Upper lobe of right lung (tissue), 1 donor: ENCODE measurements at places on chromosomes 1 and 21. TPM values are rescaled to one million over a fixed set of nuclear protein-coding genes. Genes with fewer than 3 reads are reported as not detected.
A peak's percentile ranks its signal among the peaks of the same experiment; 100 is the strongest.

DNA sequence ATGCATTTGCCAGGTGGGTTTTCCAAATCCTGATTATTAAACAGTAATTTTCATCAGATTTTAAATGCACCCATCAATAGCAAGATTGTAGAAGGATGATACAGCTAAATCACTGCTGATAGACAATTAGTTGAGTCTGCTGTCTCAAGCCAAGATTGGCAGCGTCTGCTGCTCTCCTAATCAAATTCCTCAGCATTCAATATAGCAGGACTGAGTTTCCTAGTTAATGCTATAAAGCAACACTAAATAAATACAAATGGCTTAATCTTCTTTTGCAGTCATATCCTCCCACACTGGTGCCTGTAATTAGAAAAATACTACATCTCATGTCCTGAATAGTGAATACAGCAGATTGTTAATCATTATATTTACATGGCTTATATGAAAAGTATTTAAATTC, 1028.8 kb downstream of the ADGRL2 start:
- no peaks in the 10 kb centered on the region for H3K4me1 ChIP-seq
- no peaks in the 10 kb centered on the region for H3K27me3 ChIP-seq
- DNase-seq: no peak
- no peak overlapping the region for H3K27ac ChIP-seq
- no peak overlapping the region for H3K4me3 ChIP-seq

DNA sequence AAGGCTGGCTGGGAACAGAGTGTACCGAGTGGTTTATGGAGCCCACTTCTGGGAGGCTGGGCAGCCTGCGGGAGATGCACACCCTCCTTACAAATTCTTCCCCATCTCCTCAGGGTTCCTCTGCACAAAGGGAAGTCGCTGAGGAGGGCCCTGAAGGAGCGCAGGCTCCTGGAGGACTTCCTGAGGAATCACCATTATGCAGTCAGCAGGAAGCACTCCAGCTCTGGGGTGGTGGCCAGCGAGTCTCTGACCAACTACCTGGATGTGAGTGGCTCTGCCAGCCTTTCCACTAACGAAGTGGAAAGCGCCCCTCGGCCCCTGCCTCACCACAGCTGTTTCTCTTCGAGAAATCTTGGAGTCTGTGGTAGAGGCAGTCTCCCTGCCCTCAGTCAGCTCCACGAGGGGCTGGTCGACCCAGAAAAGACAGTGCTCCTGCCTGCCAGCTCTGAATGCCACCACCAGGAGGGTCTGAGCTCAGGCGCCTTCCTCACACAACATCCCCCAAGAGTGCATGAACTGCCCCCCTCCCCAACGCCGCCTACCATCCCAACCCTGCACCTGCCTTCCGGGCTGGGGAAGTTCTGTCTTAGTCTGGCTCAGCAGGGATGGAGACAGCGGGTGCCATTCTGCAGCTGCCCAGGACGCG, 31.8 kb downstream of the PROK1 start:
- H3K4me1 ChIP-seq: peaks cover 18% of the 10 kb centered on the region
- no peaks in the 10 kb centered on the region for H3K27me3 ChIP-seq
- peak; percentile 81 for DNase-seq
- H3K36me3 ChIP-seq: no peaks in the 10 kb centered on the region

- H3K36me3 ChIP-seq: no peaks in the 10 kb centered on the region
- H3K4me3 ChIP-seq: no peak overlapping the region
- no peaks in the 10 kb centered on the region for H3K27me3 ChIP-seq
- no peaks in the 10 kb centered on the region for H3K4me1 ChIP-seq
- DNase-seq: no peak
- no peak overlapping the region for H3K27ac ChIP-seq
Observed at GRCh38 chr1:172460887-172461315, 17.0 kb upstream of the PIGC start.

DNA sequence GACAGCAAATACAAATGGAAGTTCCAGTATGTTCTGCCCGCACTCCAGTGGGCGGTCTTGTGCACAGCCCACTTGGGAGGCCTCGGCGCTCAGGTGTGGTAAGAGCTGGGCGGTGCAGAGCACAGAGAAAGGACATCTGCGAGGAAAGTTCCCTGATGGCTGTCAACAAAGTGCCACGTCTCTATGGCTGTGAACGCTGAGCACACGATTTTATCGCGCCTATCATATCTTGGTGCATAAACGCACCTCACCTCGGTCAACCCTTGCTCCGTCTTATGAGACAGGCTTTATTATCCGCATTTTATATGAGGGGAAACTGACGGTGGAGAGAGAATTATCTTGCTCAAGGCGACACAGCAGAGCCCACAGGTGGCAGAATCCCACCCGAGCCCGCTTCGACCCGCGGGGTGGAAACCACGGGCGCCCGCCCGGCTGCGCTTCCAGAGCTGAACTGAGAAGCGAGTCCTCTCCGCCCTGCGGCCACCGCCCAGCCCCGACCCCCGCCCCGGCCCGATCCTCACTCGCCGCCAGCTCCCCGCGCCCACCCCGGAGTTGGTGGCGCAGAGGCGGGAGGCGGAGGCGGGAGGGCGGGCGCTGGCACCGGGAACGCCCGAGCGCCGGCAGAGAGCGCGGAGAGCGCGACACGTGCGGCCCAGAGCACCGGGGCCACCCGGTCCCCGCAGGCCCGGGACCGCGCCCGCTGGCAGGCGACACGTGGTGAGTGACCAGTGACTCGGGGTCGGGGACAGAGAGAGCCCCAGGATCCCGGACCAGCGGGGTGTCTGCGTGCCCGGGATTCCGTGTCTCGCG, at the start of gene IL12RB2:
TSS of gene IL12RB2 (plus strand) at position 623 of the 810 bp plus-strand sequence. CDS start 12,496 bp downstream, outside the sequence.
- H3K4me1 ChIP-seq: no peaks in the 10 kb centered on the region
- no peak within 1 kb of the TSS for H3K27ac ChIP-seq
- H3K4me3 ChIP-seq: peak within 1 kb of the TSS; percentile 46

- peaks cover 31% of the 10 kb centered on the region for H3K4me1 ChIP-seq
- peak overlapping the region; percentile 85 for H3K27ac ChIP-seq
- H3K27me3 ChIP-seq: no peaks in the 10 kb centered on the region
- peak overlapping the region; percentile 97 for H3K4me3 ChIP-seq
Observed at GRCh38 chr1:180632326-180633056, 669 bp downstream of the XPR1 start.

DNA sequence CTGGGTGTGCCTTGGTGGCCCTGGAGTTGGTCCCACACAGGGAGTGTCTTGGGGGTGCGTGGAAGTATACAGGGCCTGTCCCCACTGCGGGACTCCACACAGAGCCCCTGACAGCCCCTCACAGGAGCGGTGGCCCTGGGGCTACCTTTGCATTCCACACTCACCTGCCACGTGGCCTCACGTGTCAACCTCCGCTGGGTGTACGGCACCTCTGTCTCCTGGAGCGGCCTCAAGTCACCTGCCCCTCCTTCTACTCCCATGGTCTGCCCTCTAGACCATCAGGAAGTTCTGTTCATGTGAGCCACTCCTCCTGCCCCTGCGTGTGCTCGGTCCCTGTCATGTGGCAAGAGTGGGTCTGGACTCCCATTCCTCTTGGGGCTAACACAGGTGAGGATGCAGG, 58.6 kb downstream of the FAAP20 start:
- no peak overlapping the region for H3K4me3 ChIP-seq
- no peaks in the 10 kb centered on the region for H3K36me3 ChIP-seq
- peak; percentile 62 for DNase-seq
- H3K4me1 ChIP-seq: peaks cover 46% of the 10 kb centered on the region
- H3K27ac ChIP-seq: peak overlapping the region; percentile 88

DNA sequence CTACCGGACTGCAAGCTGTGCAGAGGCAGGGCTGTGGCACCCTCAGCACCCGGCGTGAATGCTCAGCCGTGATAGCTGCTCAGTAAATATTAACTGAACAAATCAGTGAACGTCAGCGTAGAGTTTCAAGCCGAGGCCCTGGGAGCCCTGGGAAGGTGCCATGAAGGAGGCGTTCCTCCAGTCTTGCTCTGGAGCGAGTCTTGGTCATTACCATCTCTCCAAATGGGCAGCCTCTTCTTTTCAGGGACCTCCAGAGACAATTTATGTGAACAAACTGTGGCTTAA, 449.2 kb downstream of the CAMTA1 start:
- no peak for DNase-seq
- no peaks in the 10 kb centered on the region for H3K36me3 ChIP-seq

GRCh38 chr1:46183926-46184557, 7.8 kb upstream of the P3R3URF start:
- no peaks in the 10 kb centered on the region for H3K36me3 ChIP-seq
- H3K27ac ChIP-seq: no peak overlapping the region
- no peaks in the 10 kb centered on the region for H3K27me3 ChIP-seq
- no peak overlapping the region for H3K4me3 ChIP-seq
- H3K4me1 ChIP-seq: peaks cover 25% of the 10 kb centered on the region
- DNase-seq: no peak

DNA sequence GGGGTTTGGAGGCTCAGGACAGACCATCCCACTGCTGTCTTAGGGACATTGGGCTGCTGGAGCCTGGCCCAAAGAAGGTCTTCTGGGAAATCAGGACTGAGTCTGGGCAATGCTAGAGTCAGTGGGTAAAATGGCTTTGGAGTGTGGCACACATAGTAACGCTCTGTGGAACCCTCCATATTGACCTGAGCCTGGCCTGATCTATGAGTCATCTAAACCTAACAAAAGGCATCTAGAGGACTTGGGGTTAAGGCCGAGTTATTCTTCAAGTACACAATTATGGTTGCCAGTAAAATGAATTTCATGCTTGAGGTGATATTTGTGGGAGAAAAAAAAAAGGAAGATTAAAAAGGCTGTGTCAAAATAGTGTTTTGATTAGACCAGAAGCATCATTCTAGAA, 77.7 kb downstream of the ST6GALNAC5 start:
- H3K4me1 ChIP-seq: no peaks in the 10 kb centered on the region
- no peak overlapping the region for H3K27ac ChIP-seq
- no peak overlapping the region for H3K4me3 ChIP-seq
- H3K27me3 ChIP-seq: no peaks in the 10 kb centered on the region
- DNase-seq: no peak
- no peaks in the 10 kb centered on the region for H3K36me3 ChIP-seq

GRCh38 chr1:18539171-18539570, 58.4 kb downstream of the KLHDC7A start:
- H3K4me1 ChIP-seq: no peaks in the 10 kb centered on the region
- H3K27ac ChIP-seq: no peak overlapping the region
- no peak overlapping the region for H3K4me3 ChIP-seq
- no peaks in the 10 kb centered on the region for H3K36me3 ChIP-seq

GRCh38 chr21:44552681-44553080, 1.4 kb upstream of the KRTAP10-2 start:
- H3K36me3 ChIP-seq: no peaks in the 10 kb centered on the region
- no peaks in the 10 kb centered on the region for H3K4me1 ChIP-seq
- DNase-seq: peak; percentile 36
- H3K27me3 ChIP-seq: peaks cover 18% of the 10 kb centered on the region
- no peak overlapping the region for H3K27ac ChIP-seq
- no peak overlapping the region for H3K4me3 ChIP-seq

DNA sequence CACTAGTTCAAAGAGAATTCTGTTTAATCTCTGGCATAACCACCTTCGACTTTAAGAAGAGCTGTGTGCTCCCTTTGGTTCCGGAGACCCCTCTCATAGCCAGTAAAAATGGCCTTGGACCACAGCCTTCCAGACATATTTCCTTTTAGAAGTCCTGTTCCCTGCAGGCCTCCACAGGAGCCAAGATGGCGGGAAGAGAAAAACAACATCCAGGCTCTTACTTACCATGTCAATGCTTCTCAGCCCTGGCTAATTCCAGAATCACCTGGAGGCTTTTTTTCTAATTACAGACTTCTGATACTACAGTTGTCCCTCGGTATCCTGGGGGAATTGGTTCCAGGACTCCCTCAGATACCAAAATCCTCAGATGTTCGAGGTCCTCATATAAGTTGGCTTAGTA, 362.5 kb downstream of the PBX1 start:
- no peaks in the 10 kb centered on the region for H3K36me3 ChIP-seq
- H3K27ac ChIP-seq: no peak overlapping the region
- no peaks in the 10 kb centered on the region for H3K27me3 ChIP-seq
- DNase-seq: no peak
- no peak overlapping the region for H3K4me3 ChIP-seq

DNA sequence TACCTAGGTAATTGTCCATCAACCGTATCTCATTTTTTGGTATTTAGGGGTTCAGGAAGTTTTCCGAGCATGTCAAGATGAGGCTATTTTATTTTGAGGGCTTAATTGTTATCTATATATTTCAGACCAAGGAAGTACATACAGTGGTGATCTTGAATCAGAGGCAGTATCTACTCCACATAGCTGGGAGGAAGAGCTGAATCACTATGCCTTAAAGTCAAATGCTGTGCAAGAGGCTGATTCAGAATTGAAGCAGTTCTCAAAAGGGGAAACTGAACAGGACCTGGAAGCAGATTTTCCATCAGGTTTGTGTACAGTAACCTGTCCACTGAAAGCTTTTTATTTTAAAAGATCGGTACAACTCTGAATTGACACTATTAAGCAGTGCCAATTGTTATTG, 130.2 kb downstream of the ZMYM4 start:
- peaks cover 94% of the 10 kb centered on the region for H3K36me3 ChIP-seq
- no peak for DNase-seq
- no peak overlapping the region for H3K27ac ChIP-seq
- no peak overlapping the region for H3K4me3 ChIP-seq
- H3K4me1 ChIP-seq: no peaks in the 10 kb centered on the region

- H3K27me3 ChIP-seq: no peaks in the 10 kb centered on the region
- H3K4me3 ChIP-seq: no peak overlapping the region
- no peaks in the 10 kb centered on the region for H3K4me1 ChIP-seq
- no peak for DNase-seq
- peaks cover 13% of the 10 kb centered on the region for H3K36me3 ChIP-seq
Observed at GRCh38 chr1:214363386-214363785, 82.4 kb downstream of the SMYD2 start.

DNA sequence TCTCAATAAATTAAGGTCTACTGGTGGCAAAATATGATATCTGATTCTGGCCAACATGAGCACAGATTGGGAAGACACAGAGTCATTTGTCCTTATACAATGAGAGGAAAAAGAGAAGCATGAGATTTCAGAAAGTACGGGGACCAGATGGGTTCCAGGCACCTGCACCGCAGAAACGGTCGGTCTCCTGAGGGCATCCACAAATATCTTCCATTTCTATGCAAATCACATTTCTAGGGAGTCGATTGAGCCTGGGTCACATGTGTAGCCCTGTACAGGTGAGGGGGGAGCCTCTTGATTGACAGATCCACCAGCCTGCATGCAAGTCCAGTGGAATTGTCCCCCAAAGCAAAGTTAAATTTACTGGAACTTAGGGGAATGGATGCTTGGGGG, 415.6 kb downstream of the NPHP4 start:
- no peaks in the 10 kb centered on the region for H3K36me3 ChIP-seq
- no peaks in the 10 kb centered on the region for H3K4me1 ChIP-seq
- H3K27me3 ChIP-seq: no peaks in the 10 kb centered on the region
- no peak overlapping the region for H3K27ac ChIP-seq
- DNase-seq: no peak
- no peak overlapping the region for H3K4me3 ChIP-seq

Gene PHC2
- total RNA-seq: 124 TPM

Gene FMO5
- 95.9 TPM for total RNA-seq

Gene CYP4B1
- total RNA-seq: 268 TPM

Gene AK5
- not detected for total RNA-seq

Gene PLA2G2C
- total RNA-seq: not detected

Gene SYT11
- 8.9 TPM for total RNA-seq
